Myocyte (in vitro differentiated cells): ENCODE measurements at places on chromosomes 5 and 9. TPM values are rescaled to one million over a fixed set of nuclear protein-coding genes. Genes with fewer than 3 reads are reported as not detected.

- DNase-seq: no peak
These were observed 114.3 kb upstream of the PLPPR1 start for GRCh38 chr9:100914266-100914665.

GRCh38 chr5:100406640-100407039 lies 128.5 kb upstream of the FAM174A start:
- peak; percentile 41 for DNase-seq

DNA sequence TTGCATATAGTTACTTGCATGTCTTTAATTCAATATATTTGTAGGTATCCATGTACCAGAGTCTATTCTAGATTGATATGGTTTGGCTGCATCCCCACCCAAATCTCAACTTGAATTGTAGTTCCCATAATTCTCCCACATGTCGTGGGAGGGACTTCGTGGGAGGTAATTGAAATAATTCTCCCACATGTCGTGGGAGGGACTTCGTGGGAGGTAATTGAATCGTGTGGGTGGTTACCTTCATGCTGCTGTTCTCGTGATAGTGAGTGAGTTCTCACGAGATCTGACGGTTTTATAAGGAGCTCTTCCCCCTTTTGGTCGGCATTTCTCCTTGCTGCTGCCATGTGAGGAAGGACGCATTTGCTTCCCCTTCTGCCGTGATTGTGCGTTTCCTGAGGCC lies 16.5 kb downstream of the FBXL7 start:
- DNase-seq: no peak

DNA sequence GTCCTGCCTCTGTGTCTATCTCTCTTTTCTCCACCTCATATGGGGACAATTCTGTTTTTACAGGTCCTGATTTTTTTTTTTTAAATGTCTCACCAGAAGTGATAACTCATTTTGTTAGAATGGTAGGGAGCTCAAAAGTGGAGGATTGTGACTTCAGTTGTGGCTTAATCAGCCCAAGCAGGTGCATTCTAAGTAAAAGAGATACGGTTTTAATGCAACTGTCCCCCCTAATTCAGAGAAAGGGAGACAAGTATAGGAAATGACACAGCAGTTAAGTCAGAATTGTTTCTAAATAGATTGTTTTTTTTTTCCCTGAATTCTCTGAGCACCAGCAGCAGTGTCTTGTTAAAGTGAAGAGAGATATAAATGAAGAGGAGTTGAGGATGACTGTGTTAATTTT lies 24.5 kb downstream of the MAST4 start:
- no peak for DNase-seq

- DNase-seq: no peak
These were observed 41.4 kb downstream of the PSIP1 start for GRCh38 chr9:15469406-15469805.

- DNase-seq: no peak
These were observed 161.5 kb upstream of the KIF2A start for GRCh38 chr5:62144401-62145022.

GRCh38 chr5:14062178-14062577 lies 81.0 kb upstream of the TRIO start:
- peak; percentile 74 for DNase-seq

DNA sequence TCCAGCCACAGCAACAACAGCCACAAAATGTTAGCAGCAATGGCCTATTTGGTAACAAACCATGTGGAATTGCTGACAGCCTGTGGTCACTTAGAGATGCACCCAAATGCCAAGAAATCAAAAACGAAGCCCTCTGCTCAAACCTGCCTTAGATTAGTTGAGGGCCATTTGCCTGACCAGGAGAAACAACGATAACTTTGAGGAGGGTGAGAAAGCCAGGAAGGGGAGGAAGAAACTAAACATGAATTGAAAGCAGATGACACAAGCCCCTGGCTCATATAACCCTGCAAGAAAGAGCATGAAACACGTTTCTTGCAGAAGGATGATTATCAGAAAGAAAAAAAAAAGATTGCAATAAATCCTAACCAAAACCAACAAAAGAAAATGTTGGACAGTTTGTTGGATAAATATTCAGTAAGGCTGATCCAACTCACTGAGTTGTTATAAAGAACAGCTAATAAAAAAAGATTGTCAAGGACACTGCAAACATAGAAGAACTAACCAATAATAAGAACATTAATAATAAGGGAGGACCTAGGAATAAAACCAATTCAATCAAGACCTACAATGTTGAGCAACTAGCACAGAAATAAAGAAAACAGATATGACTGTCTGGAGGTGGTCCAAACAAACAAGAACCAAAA lies 140.5 kb upstream of the SLC30A5 start:
- peak; percentile 21 for DNase-seq

DNA sequence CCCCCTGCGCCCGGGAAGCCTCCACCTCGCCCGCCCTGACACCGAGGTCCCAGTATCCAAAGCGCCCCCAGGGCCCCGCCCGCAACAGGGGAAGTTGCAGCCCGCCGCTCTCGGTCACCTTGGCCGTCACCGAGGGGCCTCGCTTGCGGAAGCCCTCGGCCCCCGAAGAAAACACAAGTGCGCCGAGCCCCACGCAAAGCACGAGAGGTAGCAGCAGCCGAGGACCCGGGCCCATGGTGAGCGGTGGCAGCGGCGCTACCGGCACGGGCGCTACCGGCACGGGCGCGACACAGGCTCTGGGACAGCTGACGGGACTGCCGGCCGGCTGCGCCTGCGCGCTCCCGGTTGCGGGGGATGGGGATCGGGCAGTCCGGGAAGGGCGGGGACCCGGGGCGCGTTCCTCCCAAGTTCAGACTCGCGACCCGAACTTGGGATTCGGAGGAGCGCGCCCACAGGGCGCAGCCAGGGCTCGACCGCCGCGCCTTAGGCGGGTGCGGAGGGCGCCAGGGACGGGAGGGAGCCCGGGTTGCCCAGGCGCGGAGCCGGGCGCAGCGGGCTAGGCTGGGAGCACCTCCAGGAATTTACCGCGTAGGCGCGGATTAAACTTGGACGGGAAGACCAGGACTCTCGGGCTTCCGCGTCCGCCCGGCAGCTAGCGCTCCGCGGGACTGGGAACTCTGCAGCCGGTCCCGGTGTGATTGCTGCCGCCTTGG lies at the start of gene PPIC:
TSS of gene PPIC (minus strand) at position 335 of the 713 bp plus-strand sequence. CDS start at position 235, 100 bp downstream.
- DNase-seq: peak; percentile 90

- DNase-seq: no peak
These were observed 338.0 kb upstream of the DAB2 start for GRCh38 chr5:39762761-39763160.

GRCh38 chr9:122376796-122377195 lies 6.0 kb downstream of the PTGS1 start:
- DNase-seq: no peak

- no peak for DNase-seq
These were observed 5.4 kb upstream of the GLT6D1 start for GRCh38 chr9:135644631-135645218.

DNA sequence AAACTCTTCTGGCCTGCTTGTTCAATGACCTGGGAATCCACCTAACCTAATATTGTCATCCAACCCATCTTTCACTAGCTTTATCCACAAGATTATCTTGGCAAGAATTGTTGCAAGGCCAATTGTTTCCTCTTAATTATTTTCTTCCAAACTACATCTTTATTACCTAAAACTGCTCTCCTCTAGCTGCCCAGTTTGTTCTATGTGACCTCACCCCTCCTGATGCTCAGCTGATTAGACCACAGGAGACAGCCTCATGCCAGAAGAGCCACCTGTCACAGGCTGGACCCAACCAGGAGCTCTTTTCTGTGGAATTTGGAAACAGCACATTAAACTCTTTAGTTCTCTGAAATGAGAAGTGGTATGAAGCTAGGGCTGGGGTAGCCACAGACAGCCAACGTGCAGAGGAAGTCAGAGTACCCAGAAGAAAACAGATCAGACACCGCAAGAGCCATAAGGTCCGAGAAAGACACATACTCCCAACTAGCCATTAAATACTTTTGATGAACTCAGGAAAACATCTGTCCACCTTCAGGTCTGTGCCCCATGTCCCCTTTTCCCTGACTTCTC lies 12.0 kb downstream of the SAXO1 start:
- DNase-seq: peak; percentile 34

- peak; percentile 37 for DNase-seq
These were observed 155.2 kb downstream of the MEF2C start for GRCh38 chr5:88727705-88728313.

DNA sequence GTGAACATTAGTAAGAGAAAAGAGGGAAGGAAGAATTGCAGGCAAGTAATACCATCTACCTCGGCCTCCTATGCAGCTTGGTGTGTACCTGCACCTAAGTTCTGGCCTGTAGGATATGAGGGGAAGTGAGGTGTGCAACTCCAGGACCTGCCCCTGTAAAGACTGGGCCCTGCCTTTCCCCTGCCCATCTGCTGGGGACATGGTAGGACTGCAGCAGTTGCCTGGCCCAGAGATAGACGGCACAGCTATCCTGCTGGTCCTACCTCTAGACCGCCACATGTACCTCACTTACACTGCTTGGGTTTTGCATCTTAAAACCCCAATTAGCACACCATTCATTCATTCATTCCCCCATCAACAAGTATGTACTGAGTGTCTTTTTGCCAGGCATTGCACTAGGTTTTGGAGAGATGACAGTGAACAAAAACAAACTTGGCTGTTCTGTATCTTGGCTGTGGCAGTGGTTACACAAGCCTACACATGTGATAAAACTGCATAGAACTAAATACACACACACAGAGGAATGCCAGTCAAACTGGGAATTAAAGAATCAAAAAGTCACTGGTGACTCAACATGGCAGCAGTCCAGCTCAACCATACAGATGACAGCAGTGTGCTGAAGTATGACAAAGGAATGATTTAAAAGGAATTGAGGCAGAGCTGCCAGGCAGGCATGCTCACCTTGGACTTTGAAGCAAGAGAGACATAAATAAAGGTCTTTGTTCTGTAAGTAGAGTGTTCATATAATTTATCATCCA lies 23.3 kb upstream of the MGAT1 start:
- peak; percentile 56 for DNase-seq

- DNase-seq: no peak
These were observed 534.5 kb downstream of the EBF1 start for GRCh38 chr5:158565017-158565789.

GADD45G gene
- 24.1 and 81.1 TPM in 2 replicates for total RNA-seq

GNA14 gene
- total RNA-seq: 0.21 TPM in 1 of 2 replicates, not detected in the other

SYK gene
- total RNA-seq: not detected in 2 replicates

F2RL2 gene
- total RNA-seq: 0.31 and 0.48 TPM in 2 replicates

RLN2 gene
- 1.1 TPM in 1 of 2 replicates, not detected in the other for total RNA-seq

PCDHB5 gene
- total RNA-seq: 0.36 and 1.0 TPM in 2 replicates
